Activated naive CD4-positive, alpha-beta T cell (primary cell): ENCODE measurements at places on chromosomes 7 and 10.

DNA sequence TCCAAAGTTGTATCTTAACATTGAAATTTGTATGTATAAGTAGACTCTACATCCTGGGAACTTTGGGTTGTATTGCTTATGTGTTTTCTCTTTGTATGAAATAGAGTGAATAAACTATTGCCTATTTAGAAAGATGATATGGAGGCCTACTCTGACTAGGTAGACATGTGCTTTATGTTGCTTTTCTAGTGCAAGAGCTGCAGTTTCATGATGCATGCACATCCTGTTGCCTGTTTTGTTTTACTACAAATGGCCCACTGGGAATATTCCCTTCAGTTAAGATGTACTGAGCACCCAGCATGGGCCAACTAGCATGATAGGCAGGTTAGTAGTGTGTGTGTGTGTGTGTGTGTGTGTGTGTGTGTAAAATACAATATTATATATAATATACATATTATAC is 282.1 kb upstream of the LRGUK start:
- no peak for DNase-seq

DNA sequence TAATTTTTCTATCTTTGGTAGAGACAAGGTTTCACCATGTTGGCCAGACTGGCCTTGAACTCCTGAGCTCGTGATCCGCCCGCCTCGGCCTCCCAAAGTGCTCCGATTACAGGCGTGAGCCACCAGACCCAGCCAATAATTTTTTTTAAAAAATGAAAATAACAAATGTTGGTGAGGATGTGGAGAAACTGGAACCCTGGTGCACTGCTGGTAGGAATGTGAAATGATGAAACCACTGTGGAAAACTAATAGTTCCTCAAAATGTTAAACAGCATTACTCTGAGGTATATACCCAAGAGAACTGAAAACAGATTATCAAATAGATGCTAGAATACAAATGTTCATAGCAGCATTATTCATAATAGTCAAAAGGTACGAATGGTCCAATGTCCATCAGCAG is 23.0 kb upstream of the YWHAG start:
- no peak for DNase-seq

- no peak for DNase-seq
Observed at GRCh38 chr7:78041423-78041822, 242.8 kb downstream of the PHTF2 start.

GRCh38 chr10:122362621-122363020 is 11.9 kb upstream of the PLEKHA1 start:
- DNase-seq: no peak

DNA sequence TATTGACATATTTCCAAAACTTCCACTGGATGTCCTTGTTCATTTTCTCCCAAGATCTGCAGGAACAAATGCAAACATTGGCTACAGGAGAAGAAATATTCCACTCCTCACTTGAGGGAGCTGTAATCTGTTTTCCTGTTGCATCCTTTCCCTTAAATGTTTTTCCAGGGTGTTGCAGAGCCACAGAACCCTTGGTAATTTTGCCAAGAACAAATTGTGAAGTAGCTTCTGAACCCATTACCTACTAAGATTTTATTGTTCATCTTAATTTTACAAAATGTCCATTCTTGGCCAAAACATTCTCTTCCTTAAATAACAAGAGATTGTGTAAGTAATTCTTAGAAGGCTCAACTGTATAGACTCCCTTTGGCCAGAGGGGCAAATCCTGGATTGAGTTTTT is 177.0 kb downstream of the GNAT3 start:
- DNase-seq: no peak

- no peak for DNase-seq
Observed at GRCh38 chr7:79652619-79653018, 199.2 kb upstream of the MAGI2 start.

DNA sequence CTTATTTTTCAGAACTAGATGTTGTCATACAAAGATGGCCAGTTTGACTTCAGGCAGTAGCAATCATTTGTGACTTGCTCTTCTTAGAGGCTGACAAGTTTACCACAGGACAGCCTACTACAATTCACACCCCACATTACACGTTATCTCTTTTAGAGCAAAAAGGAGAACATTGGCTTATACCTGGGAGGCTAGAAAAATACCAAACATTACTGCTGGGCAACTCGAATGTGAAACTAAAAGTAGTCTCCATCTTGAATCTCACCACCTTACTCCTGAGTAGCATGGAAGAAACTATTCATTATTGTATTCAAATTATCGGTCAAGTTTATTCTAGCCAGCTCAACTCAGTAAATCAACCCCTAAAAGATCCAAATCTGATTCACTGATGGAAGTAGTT is 90.7 kb upstream of the TMEM26 start:
- no peak for DNase-seq

- DNase-seq: no peak
Observed at GRCh38 chr7:375321-375831, 85.4 kb downstream of the FOXL3 start.

DNA sequence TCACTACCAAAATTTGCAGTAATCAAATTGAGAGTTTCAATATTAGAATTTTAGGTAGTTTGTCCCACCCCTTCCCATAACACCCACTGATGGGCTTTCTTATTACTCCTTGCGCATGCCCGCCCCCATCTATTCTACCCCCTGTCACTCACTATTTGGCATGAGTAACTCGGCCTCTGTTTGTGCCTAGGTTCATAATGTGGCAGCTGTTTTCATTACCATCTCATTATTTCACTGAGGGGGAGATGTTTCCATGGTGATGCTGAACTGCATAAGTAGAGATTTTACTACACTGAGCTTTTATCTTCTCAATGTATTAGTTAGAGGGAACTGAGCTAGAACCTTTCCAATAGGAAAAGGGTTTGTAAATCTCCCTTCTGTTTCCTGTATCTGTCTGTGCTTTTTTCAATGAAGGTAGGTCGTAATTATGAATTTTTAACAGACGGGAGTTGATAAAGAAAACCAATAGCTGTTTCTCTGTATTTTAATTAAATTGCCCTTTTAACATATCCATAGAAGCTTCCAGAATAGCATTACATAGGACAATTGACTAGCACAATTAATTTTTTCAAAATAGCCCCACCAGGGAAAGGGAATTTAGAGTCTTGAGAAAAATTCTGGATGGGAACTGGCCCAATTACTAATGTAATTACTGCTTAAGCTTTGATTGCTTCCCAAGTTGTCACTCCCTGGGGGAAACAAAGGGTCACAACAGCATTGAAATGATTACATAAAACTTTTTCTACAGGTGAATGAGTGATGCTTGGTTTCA is 33.4 kb downstream of the PRPS1L1 start:
- no peak for DNase-seq

- DNase-seq: no peak
Observed at GRCh38 chr10:101939008-101939648, 95.5 kb upstream of the KCNIP2 start.

DNA sequence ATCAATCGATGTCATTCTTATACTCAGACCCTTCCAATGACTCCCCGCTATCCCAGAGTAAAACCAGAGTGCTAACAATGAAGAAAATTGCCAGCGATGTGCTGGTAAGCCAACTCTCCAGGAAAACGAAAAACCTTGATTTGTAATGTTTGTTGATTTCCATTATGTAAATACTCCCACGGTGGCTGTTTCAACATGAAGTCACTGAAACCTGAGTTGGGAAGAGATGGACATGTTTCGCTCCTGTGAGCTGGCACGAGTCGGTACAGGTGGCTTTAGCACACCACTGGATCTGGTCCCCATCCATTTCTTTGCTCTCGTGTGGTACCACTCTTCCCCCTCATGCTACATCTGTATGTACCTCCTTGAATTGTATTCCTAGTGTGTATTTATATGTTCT is 52.9 kb downstream of the AP3M1 start:
- no peak for DNase-seq

- no peak for DNase-seq
Observed at GRCh38 chr10:69512901-69513300, 60.3 kb downstream of the NEUROG3 start.

DNA sequence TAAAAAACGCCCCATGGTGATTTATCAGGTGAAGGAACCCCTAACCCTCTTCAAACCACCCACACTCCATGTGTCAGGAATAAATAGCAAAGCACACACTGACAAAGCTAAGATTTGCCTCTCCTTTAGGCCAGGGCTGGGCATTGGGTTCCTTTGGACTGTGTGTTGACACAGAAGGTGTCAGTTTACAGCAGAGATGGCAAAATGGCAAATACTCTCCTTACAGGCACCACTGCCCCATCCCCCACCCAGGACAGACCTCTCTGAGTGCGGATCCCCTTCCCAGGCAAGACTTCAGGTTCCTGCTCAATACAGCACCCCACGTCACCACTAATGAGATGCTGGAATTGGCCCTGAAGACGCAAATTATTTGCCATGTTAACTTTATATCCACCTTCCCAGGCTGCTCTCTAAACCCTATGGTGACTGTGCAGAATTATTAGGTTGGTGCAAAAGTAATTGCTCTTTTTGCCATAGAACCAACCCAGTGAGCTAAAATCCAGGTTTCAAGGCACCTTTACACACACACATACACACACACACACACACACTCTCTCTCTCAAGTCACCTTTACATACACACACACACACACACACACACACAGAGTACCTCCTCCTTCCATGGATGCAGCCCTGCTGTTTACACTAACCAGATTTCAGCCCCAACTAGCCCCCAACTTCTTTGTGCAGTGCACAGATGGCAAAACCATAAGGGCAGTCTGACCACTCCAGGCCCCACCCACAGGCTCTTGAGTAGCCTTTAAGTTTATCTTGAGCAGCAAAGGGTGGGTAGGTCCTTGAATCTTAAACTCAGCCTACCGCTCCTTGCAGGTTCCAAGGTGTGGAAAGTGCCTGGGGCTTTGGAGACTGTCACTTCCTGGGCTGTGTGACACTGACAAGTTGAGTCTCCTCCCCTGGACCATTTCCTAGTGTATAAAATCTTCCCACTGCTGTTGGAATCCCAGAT is 4.0 kb upstream of the ZCCHC24 start:
- DNase-seq: no peak

- DNase-seq: no peak
Observed at GRCh38 chr10:61541960-61542359, 88.8 kb upstream of the TMEM26 start.

DNA sequence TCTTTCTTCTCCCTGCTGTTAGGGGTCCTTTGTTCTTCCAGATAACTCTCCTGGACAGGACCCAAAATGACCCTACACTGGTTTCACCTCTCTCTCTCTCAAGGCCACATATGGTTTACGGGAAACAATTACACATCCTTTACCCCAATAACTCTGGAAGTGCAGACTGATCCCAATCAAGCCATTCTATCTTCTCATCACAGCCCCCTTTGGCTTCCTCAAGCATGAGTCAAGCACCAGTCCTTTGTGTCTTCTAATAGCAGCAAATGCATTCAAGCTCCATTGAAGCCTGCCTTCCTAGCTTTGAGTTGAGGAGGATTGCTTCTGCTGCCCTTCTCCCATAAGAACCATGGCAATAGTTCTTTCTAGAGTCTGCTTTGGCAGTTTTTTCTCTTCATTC is 20.2 kb downstream of the C10orf67 start:
- no peak for DNase-seq

DNA sequence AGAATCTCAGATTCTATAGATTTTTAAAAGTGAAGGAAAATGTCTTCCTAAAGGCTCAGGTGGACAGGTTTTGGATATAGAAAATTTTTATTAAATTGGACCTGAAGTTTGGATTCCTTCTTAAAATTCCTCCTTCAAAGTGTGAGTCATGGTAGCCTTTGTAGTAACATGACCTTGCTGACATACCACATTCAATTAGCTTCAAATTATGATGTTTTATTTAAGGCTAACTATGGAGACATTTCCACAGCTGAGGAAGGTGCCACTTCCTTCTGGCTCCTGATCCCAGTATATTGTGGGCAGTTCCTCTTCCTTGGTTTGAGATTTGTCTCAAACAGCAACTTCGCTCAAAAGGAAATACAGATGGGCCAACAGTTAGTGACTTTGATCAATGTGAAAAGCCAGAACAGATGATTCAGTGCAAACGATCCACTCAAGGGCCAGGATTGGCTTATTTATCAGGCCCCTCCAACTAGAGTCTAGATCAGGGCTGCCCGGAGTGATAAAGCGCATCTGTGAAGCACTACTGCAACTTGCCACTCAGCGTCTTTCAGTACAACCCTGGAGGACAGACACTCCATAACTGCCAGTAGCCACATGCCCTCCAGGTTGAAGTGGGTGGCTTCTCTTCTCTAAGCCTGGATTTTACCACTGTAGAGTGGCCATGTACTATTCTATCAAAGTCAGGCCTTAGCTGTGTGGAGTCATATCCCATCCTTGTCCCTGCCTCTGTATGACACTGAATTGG is 573.5 kb downstream of the KIF20B start:
- DNase-seq: no peak

GRCh38 chr10:86443069-86443468 is 76.5 kb upstream of the GRID1 start:
- DNase-seq: no peak

DNA sequence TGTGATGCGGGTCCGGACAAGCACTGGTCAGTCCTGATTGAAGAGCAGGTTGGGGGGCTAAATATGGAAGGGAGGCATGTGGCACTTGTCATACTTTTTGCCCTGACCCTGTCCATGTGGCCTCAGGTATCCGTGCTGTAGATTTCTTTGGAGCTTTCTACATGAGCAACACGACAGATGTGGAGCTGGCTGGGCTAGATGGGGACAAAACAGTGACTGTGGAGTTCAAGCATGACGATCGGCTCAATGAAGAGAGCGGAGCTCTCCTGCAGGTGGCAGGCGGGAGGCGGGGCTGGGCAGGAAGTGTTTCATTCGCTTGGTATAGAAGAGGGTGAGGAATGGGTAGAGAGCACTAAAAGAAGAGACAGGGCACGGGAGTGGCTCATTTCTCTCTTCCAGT is 13.0 kb upstream of the CHCHD1 start:
- peak; percentile 59 for DNase-seq

- DNase-seq: peak; percentile 11
Observed at GRCh38 chr7:16421333-16422102, at the start of gene CRPPA. Gene CRPPA, minus strand, starts transcription at chr7:16421538. Its CDS starts 216 bp downstream, at chr7:16421322.

- no peak for DNase-seq
Observed at GRCh38 chr7:89554209-89554608, 600.1 kb upstream of the STEAP1 start.

GRCh38 chr7:9097565-9098060 is 664.2 kb downstream of the NXPH1 start:
- DNase-seq: no peak

- no peak for DNase-seq
Observed at GRCh38 chr10:97891497-97892167, 42.0 kb downstream of the GOLGA7B start.

- no peak for DNase-seq
Observed at GRCh38 chr10:7942859-7943258, 111.6 kb upstream of the GATA3 start.

GRCh38 chr7:132189881-132190280 is 386.4 kb downstream of the PLXNA4 start:
- no peak for DNase-seq

DNA sequence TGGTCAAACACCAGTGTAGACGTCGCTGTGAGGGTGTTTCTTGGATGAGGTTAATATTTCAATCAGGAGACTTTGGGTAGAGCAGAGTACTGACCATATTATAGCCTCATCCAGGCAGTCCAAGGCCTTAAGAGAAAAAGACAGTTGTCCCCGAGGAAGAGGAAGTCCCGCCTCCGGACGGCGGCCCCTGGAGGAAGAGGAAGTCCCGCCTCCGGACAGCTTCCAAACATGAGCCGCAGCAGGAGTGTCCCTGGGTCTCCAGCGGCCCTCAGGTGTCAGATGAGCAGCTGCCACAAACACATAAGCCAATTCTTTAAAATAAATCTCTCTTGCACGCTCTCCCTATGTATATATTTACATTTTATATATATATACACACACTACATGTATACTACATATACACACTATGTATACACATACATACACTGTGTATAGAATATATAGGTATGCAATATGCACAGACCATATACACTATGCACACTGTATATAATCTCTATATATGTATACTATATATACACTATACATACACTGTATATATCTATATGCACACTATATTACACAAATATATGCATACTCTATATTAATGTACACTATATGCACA is 37.5 kb downstream of the PWWP2B start:
- no peak for DNase-seq
